ENCODE measurements at places on chromosomes 4 and X.

DNA sequence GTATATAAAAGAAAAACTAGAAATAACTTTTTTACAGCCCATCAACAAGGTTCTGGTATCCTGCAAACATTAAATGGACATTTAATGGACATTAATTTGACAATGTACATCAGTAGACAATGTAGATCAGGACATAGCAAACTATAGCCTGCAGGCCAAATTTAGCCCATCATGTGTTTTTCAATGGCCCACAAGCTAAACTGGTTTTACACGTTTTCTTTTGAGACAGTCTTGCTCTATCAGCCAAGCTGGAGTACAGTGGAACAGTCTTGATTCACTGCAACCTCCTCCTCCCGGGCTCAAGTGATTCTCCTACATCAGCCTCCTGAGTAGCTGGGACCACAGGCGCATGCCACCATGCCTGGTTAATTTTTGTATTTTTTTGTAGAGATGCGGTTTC, 7.2 kb downstream of the ZNF630 start:
- no peak for DNase-seq

GRCh38 chr4:151206241-151207005, 70.5 kb upstream of the PRSS48 start:
- DNase-seq: no peak

DNA sequence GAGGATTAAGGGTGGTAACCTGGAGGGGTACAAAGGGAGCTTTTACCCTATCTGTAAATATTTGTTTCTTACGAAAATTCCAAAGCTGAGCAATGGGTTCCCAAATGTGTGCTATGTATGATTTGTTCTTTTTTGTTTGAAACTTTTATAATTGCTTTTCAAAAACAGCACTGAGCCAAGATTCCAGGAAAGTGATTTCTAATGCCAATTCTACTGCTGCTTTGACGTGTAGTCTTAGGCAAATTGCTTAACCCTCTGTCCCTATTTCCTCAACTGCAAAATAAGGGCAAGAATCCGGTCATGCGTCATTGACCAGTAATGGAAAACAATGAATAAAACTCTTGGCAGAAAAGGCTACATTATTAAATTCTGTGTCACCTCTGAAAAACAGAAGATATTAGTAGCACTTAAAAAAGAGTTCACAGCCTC, 454.7 kb downstream of the IL15 start:
- DNase-seq: no peak

- DNase-seq: no peak
These were observed 155.7 kb downstream of the CDS1 start for GRCh38 chr4:84738622-84739021.

DNA sequence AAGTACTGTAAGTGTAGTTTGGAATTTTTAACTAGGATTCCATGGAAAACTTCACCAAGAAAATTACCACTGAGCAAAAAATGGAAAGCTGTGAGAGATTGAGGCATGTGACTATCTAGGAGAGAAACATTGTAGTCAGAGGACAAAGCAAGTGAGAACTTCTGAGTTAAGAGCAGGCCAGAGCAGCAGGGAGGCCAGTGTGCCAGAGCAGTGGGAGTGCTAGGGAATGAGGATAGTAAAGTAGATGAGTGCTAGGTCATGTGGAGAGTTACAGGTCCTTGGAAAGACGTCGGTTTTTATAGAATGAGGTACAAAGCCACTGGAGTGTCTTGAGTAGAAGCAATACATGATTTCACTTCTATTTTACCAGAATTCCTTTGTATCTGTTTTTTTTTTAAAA, 52.7 kb upstream of the FAT4 start:
- no peak for DNase-seq

- DNase-seq: no peak
These were observed 419.6 kb upstream of the LCORL start for GRCh38 chr4:18441203-18441590.

GRCh38 chrX:12447448-12448064, 309.3 kb downstream of the FRMPD4 start:
- no peak for DNase-seq

GRCh38 chr4:130238121-130238520, 1142.2 kb downstream of the C4orf33 start:
- DNase-seq: no peak

- peak; percentile 7 for DNase-seq
These were observed 731 bp downstream of the BRWD3 start for GRCh38 chrX:80808881-80809411.

GRCh38 chr4:125434136-125434535, 119.4 kb downstream of the FAT4 start:
- DNase-seq: no peak

GRCh38 chr4:17595471-17596005, 18.5 kb downstream of the LAP3 start:
- DNase-seq: peak; percentile 48

- no peak for DNase-seq
These were observed 664.5 kb upstream of the IGFBP7 start for GRCh38 chr4:57774681-57775080.

DNA sequence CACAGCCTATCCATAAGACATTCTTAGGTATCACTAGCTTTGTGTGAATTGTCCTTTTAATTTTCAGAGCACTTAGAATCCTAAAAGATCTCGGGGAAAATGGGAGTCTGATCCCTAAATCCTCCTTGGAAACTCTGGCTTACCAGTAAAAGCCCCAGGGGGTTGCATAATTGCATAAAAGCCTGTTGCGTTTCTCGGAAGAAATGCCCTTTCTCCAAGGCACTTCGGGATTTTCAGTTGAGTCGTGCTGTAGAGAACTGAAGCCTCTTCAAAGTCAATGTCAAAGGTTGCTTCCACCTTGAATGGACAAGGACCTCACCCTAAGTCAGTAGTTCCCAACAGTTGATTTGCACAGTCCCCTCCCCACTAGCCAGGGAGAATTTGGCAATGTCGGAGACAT, 20.8 kb downstream of the FAM184B start:
- no peak for DNase-seq

DNA sequence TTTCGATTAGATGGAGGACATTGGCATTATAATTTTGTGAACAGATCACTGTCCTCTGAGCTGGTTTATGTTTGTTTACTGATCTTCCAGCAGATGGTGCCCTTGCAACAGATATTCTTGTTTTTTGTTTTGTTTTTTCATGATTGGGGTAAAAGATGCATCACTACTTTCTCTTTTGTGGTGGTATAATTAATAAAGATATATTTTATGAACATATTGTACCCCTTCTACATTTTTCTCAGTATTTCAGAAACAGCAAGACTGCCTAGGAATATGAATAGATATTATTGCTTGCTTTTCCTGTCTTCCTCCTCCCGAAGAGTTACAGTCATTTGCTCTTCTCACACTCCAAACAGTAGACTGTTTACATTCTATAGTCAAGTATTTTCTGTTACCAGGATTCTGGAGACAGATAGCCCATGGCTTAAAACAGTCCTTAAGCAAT, 905.2 kb downstream of the TRAM1L1 start:
- no peak for DNase-seq

- no peak for DNase-seq
These were observed 1150.1 kb downstream of the STIM2 start for GRCh38 chr4:28010577-28011240.

GRCh38 chr4:62881210-62881609, 1528.0 kb downstream of the TECRL start:
- no peak for DNase-seq
